ENCODE measurements at places on chromosomes 11 and 22. TPM values are rescaled to one million over a fixed set of nuclear protein-coding genes. Genes with fewer than 3 reads are reported as not detected.

DNA sequence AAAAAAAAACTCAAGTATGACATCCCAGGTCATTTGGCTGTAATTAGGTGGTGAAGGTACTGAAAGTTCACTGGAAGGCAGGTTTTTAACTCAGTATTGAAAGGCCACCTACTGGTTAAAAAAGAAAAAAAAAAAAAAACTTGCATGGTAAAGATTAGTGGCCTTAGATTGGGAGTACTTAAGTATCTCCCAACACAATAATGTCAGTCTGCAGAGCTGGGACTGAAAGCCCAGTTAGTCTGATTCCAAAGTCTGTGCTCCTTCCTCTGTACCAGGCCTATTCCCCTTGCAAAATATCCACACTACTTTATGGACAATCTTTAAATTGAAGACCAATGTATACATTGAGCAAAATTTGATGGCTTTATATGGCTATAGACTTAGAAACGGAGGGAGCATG lies 85.5 kb downstream of the NOX4 start:
- DNase-seq, result peak; percentile 42

DNA sequence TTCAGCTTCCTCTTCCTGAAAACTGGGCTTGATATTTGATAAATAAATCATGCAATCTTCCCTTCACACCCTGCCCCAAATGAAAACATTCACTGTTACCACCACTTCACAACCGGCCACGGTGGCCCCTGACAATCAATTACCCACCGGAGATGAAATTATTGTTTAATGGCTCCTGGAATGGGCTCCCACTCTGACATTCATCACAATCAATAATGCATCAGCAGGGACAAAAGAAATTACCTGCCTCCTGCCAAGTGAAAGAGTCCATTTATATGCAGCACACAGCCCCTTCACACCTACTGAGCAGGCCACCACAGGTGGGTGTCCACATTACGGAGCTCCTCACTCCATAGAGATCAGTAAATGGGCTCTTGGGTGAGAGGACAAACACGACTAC lies 193.5 kb upstream of the SNX19 start:
- DNase-seq, result no peak

KCNJ5 gene
- 0.08 TPM for total RNA-seq

OR8A1 gene
- not detected for total RNA-seq

DNA sequence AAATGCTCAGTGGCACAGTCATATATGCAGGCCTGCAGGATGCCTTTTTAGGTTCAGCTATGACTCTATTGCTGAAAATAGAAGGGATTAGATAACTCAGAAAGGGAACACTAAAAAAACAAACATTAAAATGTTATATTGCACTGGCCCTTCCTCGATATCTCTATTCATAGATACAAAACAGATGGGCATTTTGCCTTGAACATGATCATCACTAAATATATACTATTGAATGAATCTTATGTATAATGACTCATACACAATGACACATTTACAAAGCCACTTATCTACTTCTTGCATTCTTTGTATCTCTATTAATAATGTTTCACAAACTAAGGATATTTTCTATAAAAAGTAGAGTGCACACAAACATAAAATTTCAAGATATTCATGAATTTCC lies 2352.8 kb upstream of the RAG2 start:
- no peak for DNase-seq

TEAD1 gene
- total RNA-seq, result 55.0 TPM

DNA sequence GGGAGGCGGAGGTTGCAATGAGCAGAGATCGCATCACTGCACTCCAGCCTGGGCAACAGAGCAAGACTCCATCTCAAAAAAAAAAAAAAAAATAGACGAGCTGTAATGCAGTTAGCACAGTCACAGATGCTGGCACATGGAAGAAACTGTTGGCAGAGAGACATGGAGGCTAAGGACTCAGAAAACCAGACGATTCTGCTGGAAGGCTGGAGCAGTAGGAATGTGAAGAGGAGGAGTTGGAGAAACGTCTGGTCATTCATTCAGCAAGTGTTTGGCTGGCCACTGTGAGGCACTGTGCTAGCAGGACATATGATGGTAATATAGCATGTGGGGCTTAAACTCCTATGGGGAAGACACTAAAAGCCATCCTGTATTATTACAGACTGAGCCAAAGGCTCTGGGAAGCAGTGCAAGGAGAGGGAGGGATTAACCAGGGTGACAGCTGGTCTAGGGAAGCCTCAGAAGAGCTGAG lies 5.0 kb downstream of the UQCR10 start:
- DNase-seq, result peak; percentile 80

GRCh38 chr22:44172370-44173108 lies 8.2 kb upstream of the PARVG start:
- no peak for DNase-seq

ME3 gene
- not detected for total RNA-seq

ZP1 gene
- total RNA-seq, result not detected

Data from SK-MEL-5 (cell line).